ENCODE measurements at places on chromosomes 3 and 15.

- no peak for DNase-seq
Observed at GRCh38 chr3:104687362-104687761, 679.3 kb upstream of the ALCAM start.

DNA sequence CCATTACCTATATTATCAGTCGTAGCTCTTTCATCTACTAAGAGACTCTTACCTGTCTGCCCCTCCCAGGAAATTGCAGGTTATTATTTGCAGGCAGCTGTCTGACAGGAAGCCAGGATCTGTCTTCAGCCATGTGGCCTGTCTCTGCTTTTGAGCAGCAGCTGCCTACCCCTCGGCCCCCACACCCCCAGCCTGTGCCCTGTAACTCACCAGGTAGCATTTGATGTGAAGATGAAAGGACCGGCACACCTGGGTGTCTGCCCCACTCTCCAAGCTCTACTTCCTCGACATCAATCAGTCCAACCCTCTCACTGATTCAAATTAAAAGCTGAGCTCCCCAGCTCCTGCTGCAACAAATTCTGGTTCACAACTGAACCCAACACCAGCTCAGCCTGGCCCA, 197.2 kb upstream of the CTNNB1 start:
- DNase-seq = peak; percentile 60

DNA sequence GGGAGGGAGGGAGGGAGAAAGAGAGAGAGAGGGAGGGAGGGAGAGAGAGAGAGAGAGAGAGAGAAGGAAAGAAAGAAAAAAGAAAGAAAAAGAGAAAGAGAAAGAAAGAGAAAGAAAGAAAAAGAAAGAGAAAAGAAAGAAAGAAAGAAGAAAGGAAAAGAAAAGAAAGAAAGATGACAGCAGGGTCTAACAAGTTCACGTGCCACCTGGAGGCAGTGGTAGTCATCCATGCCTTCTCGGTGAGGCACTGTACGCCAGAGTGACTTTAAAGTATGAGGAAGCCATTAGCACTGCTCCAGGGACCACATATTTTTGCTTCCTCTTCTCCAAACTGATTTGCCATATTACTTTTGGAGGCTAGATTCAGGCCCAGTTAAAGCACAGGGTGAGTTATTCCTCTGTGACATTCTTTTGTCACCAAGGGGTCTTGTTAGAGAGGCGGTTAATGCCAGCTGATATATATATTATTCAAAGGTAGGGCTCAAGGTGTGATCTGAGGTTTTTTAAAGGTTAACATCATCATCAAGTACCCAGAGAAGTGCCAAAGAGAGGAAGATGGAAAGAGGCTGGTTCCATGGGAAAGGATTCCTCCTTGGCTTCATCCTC, at the start of gene HTR3D:
Gene HTR3D (plus strand): TSS at position 556 of the 606 bp plus-strand sequence. CDS start 0 bp downstream, at position 556.
- DNase-seq = no peak

GRCh38 chr15:31328428-31328968, 1.9 kb downstream of the KLF13 start:
- no peak for DNase-seq

DNA sequence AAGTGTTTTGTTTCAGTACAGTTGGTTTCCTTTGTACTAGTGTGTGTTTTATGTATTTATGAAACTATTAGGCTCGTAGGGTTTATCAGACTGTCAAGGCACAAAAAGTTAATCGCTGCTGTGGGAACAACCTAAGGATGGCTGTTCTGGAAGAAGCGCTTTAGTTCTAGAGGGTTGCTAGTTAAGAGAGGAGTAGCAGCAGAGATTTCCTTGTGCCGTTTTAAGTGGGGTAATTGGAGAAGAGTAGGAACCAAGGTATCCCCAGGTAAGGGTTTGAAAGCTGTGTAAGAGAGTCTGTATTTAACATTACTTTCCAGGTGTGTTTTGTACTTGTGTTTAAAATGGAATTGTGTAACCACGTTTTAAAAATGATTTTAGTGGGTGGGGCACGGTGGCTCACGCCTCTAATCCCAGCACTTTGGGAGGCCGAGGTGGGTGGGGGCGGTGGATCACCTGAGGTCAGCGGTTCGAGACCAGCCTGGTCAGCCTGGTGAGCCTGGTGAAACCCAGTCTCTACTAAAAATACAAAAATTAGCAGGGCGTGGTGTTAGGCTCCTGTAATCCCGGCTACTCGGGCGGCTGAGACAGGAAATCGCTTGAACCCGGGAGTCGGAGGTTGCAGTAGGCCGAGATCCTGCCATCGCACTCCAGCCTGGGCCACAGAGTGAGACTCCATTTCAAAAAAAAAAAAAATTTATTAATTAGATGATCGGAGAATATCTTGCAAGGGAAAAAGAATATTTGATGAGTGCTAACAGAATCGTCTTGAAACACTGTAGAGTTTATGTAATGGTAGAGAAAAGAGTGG, 2.6 kb downstream of the MORF4L1 start:
- no peak for DNase-seq

DNA sequence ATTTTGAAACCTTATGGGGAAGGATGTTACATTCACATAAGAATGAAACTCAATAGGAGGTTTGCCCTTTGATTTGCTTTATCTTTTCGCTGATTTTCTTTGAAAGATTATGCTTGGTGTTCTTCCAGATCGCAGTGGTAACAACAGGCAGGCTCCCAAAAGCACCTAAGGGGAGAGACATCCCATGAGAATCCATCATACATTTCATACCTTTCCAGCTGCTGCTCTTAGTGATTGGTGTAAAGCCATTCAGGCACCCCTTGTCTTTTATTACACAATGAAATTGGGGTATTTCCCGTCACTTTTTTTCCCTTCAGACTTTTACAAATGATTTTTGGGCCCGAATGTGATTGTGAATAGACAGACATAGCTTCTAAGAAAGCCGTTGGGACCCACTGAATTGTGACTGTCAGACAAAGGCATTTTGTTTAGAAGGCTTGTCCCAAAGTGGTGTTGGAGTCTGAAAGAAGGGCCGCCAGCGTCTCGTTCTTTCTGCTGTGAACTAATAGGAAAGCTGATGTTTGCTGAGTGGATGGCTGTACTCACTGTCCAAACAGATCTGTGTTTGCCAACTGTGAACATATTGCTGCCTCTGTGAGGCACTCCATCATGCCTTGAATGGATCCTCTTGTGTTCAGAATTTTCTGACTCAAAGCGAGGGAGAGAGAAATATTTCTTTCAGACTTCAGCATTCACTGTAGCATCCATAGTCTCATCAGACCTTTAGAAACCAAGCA, 164.3 kb downstream of the FNDC3B start:
- DNase-seq = peak; percentile 70

GRCh38 chr15:65100442-65100841, 14.6 kb downstream of the UBAP1L start:
- DNase-seq = no peak

DNA sequence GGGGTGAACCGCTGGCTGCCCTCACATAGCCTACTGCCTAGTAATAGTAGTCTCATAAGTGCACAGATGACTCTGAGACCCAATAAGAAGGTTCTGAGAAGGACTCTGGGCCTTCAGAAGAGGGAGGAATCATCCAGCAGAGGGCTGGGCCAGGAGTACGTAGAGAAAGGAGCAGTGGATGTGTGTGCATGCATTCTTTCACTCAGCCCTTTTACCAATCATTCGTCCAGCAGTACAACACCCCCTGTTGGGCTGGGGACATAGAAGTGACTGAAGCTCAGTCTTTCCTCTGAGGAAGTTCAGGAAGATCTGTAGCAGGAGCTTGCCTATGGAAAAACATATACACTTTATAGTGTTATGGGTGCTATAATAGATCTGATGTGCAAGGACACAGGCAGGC, 333.1 kb downstream of the CLSTN2 start:
- no peak for DNase-seq

GRCh38 chr3:111794711-111795110, 64.4 kb upstream of the PHLDB2 start:
- DNase-seq = no peak

DNA sequence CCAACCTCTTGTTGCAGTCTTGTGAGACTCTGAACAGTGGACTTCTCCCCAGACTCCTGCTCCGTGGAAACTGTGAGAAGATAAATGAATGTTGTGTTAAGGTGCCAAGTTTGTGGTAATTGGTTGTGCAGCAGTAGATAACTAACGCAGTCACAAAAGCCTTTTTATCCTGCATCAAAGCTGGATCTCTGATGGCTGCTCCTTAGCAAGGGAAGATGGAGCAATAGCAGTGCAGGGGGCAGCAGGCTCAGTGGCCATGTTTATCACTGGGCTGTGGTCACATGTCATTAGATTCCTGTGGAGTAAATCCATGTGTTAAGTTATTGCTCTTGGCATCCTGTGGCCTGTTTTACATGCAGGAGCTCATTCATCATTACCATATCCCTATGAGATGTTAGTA, 13.5 kb downstream of the CMTM7 start:
- no peak for DNase-seq

Measured in NCI-H510A (cell line).